NCI-H1105 treated with DMSO at 0.1 percent for 48 hours (cell line): ENCODE measurements at places on chromosomes 7 and 10.

DNA sequence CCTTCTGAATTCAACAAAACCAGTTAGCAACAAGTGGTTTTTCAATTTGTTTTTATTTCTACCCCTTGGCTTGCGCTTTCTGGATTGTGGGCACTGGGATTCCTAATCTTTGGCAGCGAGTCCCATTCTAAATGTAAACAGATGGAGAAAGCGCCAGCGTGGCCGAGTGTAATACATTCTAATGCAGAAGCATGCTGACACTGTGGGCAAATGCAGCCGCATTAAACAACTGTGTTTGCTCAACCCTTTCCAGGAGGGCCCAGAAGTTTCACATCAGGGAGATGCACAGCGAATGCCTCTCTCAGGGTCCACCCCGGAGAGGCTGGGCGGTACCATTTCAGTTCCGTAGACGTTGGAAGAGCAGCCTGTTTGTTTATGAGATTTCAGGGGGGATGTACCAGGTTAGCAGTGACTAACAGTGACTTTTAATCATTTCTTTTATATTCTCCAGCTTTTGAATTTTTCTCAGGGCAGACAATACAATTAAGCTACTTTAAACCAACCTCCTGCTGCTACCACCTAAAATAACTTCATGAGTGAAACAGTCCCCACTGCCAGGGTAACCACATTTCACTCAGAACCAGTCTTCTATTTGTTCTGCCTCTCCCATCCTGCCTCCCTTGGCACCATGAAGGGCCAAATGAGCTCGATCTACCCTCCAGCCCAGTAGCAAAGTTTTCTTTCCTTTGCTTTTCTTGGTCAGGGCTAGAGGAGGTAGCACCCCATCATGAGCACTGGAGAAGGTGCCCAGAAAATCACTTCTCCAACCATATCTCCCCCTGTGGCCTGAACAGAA lies 164.2 kb upstream of the ITGB1 start:
- no peak for DNase-seq

DNA sequence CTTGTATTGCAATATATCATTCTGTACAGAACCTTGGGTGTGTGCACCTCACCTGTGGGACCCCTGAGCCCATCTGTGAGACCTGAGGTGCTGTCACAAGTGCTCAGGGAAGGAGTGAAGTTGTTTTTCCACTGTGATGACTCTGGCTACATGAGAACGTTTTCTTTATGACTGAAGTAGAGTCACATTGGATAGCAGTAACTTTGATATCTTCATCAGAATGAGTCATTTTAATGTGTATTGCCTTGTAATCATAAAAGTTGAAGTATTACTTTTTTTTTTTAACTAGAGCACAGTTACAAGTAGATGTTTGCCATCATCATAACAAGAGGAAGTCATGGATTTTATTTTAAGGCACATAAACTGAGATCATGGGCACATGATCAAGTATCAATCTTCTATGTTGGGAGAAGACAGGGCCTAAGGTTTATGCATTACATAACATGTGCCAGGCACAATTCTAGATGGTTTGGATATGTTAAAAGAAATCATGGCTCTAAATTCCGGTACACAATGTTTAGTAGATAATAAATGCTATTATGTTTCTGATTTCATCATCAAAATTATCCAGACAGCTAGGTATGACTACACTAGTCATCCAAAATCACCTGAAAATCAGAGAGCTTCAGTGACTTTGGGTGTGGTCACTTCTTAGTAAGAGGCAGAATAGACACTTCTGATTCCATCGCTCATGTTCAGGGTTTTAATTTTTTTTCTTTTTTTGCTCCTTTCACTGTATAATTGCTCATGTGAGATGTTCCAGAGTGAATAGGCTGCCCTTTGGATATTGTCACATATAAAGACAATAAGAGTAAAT lies 82.7 kb upstream of the KLF6 start:
- DNase-seq, result no peak

GRCh38 chr7:108358553-108358952 lies 97.7 kb downstream of the NRCAM start:
- peak; percentile 90 for DNase-seq

- DNase-seq, result no peak
Measured at GRCh38 chr7:45451342-45452035, 122.7 kb upstream of the ADCY1 start.

GRCh38 chr7:11505471-11505985 lies 326.5 kb downstream of the THSD7A start:
- DNase-seq, result no peak

DNA sequence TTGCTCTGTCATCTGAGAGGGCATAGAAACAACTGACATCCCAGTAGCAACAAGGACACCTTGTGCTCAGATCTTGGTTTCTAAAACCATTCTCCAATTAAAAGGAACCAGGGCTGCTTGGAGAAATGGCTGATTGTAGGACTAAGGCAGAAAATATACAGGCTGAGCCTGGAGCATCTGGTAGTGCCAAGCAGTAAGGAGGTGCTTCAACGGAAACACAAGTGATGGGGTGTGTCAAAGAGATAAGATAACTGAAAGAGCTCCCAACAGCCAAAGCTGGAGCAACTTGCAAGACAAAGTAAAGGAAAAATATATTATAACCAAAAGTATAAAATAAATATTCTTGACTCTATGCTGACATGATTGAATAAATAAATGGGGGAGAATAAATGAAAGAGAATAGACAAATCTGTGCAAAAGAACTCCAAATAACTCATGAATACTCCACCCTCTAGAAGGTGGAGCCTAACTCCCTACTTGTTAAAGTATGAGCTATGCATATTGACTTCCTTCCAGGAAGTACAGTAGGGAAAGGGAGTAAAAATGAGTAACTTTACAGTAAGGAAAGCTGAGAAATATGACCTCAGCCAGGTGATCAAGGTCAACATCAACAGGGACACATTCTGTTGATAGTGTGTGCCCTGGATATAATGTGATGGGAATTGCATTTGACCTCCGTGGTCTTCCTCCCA lies 162.4 kb downstream of the NOC3L start:
- no peak for DNase-seq

DNA sequence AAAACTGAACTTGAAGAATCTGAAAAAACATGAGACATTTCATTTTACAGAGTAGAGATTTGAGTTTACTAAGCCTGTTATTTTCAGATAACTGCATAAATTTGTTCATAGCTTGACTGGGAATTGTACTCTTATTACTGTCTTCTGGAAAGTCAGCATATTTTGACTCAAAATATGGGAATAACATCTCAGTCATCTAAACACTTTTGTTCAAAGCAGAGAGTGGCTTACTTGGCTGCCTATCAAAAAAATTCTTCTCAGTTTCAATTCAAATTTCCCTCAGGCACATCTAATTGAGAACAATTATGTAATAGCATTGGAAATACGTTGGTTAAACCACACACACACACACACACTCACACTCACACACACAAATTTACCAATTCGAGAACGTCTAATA lies 384.6 kb downstream of the ARL4A start:
- DNase-seq, result peak; percentile 57
